ENCODE measurements at places on chromosomes 7 and 10.
A peak's percentile ranks its signal among the peaks of the same experiment; 100 is the strongest.

DNA sequence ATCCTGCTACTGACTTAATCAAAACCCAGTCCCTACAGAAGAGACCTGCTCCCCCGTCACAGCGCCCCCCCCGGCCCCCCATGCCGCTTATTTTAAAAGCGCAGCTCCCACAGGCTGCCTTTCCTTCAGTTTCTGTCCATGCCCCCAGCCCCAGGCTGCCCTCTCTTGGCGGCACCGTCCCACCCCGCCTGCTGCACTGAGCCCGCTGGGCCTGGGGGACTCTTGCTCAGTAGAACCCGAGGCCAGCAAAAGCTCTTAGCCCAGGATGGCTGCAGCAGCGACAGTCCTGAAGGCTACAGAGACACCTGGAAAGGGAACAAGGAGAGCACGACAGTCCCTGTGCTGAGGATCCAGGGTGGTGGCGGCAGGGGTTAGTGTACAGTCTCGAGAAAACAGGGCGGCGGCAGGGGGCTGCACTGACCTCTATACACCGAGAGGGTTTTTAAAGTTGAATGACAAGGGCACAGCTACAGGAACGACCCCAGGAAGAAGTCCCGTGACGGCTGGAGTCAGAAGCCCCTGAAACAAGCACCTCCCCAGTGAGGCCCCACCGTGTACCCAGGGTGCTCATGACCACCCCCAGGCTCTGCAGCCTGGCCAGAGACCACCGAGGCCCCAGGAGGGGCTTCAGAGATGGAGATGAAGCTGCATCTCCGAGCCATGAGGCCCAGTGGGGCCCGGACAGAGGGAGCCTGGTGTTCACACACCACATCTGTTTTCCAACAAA is 54.4 kb downstream of the ZRANB1 start:
- DNase-seq = no peak

- no peak for DNase-seq
Observed at GRCh38 chr7:77368974-77369373, 47.2 kb downstream of the GSAP start.

GRCh38 chr10:43273543-43273942 is 6.7 kb upstream of the RASGEF1A start:
- no peak for DNase-seq

GRCh38 chr7:3239291-3239691 is 61.8 kb upstream of the SDK1 start:
- DNase-seq = no peak

GRCh38 chr10:43170491-43170890 is 32.2 kb downstream of the CSGALNACT2 start:
- no peak for DNase-seq

GRCh38 chr7:150994141-150994837 is 3.5 kb downstream of the NOS3 start:
- DNase-seq = no peak

GRCh38 chr10:121510201-121510771 is 88.0 kb downstream of the FGFR2 start:
- no peak for DNase-seq

DNA sequence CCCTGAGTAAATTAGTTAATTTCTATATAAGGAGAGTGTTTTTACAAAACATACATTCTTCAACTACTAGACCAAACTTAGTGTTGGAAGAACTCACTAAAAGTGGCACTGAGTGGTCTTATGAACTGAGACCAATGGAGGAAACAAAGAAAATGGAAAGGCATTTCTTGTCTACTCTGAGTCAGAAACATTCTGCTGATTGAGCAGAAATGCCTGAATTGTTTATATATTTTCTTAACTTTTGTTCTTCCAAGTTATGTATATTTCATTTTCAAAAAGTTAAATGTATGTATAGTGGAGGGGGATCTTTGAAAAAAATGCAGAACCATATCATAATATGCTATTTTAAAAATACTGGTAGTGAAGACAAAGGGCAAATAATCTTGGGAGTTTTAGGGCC is 320.7 kb downstream of the HGF start:
- no peak for DNase-seq

DNA sequence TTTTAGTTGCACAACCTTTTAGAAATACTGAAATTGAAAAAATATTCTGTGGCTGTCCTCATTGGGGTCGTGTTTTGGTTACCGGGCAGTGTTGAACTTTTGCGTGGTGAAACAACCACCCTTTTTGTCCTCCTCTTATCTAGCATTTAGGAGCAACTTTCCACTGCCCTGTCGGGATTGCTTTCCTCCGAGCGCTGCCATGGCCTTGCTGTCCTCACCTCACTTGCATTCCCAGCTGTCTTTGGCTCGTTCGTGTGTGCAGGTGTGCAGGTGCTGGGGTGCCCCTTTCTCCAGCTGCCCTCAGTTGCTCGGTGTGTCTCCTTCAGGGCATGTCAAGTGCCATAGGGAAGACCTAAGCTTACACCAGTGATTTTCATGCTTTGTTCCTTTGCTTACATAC is 116.9 kb upstream of the GJD4 start:
- DNase-seq = no peak

DNA sequence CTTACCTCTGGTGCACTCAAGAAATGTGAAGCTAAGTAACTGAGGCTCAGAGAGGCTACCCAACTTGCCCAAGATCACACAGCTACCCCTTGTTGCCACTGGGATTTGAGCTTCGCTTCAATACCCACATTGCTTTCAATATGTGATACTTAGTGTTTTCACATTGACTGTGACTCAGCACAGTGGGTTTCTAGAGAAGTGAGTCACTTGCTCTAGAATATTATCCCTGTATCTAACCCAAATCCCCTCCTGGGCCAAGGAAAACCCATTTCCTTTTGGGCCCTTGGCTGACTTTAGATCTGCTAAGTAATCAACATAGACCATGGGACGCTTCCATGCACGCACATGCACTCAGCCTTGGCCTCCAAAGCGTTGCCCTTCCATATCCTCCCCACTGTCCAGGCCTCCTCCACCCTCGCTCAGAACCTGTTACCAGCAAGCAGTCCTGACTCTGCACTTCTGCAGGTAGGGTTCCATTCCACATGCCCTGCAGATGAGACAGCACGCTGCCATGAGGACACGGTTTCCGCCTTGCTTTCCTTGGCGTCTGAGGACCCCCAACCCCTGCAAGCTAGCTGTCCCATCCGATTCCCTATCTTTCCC is 87.7 kb upstream of the CHST15 start:
- DNase-seq = peak; percentile 41

GRCh38 chr10:102499356-102499755 is 3.2 kb downstream of the ACTR1A start:
- DNase-seq = no peak

- no peak for DNase-seq
Observed at GRCh38 chr10:100655760-100656421, 89.5 kb upstream of the PAX2 start.

- DNase-seq = peak; percentile 22
Observed at GRCh38 chr7:16739863-16740622, 13.5 kb upstream of the TSPAN13 start.

GRCh38 chr7:14740606-14741005 is 161.9 kb downstream of the DGKB start:
- DNase-seq = no peak

- DNase-seq = peak; percentile 19
Observed at GRCh38 chr10:58385784-58386112, 538 bp downstream of the TFAM start.
